Myocyte (in vitro differentiated cells): ENCODE measurements at places on chromosomes 7 and 10. TPM values are rescaled to one million over a fixed set of nuclear protein-coding genes. Genes with fewer than 3 reads are reported as not detected.
A peak's percentile ranks its signal among the peaks of the same experiment; 100 is the strongest.

ANKRD1 gene
- total RNA-seq: 970 and 2,203 TPM in 2 replicates

DNA sequence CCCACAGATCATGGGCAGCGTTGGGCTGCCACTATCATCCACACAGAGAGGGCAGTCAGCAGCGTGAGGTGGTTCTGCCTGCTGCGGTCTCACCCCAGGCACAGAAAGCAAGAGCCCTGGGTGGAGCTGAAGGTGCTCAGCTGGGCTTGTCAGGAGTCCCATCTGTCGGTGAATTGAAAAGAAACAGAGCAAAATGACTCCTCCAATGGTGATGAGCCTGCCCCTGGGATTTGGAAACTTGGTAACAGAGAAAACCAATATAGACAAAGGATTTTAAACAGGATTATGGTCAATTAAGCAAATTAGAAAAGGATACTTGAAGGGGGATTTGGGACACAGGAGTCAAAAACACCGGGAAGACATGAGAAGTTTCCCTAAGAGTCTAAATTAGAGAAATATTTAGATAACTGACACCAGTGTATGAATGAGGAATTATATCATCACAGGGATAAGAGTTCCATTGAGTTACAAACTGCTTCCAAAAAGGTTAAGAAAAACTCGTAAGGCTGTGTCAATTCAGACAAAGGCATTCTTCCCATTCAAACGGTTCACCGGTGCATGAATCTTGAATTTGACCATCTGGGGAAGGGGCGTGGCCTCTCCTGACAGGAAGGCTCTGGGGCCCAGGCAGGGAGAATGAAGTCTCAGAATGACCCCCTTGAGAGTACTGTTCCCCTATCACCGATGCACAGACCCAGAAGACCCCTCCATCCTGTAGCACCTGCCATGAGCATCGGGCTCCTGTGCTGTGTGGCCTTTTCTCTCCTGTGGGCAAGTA, 70.0 kb upstream of the PRSS58 start:
- no peak for DNase-seq

RPP30 gene
- total RNA-seq: 30.9 and 44.1 TPM in 2 replicates

GRCh38 chr10:121138112-121138860, 287.1 kb downstream of the WDR11 start:
- DNase-seq: no peak

DNA sequence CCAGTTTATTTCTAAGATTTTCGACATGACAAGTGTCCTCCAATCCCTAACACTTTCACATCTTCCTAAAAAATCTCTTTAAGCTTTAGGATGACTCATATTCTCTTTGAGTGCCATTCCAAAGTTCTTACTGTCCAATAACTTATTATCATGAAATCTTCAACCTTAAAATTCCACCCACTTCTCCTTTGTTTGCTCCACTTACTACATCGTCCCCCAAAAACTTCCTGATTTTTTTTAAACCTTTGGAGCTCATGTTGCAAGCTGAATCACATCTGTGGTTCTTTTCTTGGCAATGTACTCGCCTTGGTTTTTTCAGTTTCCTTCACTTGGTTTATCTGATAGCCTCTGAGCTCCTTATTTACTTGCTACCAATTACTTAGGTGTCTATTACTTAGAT, 39.2 kb upstream of the JCAD start:
- DNase-seq: peak; percentile 77

- no peak for DNase-seq
Observed at GRCh38 chr10:21661935-21662334, 127.9 kb downstream of the MLLT10 start.

SLC29A4 gene
- total RNA-seq: 4.4 and 4.8 TPM in 2 replicates

COBL gene
- total RNA-seq: 52.6 and 59.9 TPM in 2 replicates

GRCh38 chr10:72081772-72082590, 6.4 kb downstream of the SPOCK2 start:
- DNase-seq: no peak
